ENCODE measurements at places on chromosomes 11 and 22. TPM values are rescaled to one million over a fixed set of nuclear protein-coding genes. Genes with fewer than 3 reads are reported as not detected.

DNA sequence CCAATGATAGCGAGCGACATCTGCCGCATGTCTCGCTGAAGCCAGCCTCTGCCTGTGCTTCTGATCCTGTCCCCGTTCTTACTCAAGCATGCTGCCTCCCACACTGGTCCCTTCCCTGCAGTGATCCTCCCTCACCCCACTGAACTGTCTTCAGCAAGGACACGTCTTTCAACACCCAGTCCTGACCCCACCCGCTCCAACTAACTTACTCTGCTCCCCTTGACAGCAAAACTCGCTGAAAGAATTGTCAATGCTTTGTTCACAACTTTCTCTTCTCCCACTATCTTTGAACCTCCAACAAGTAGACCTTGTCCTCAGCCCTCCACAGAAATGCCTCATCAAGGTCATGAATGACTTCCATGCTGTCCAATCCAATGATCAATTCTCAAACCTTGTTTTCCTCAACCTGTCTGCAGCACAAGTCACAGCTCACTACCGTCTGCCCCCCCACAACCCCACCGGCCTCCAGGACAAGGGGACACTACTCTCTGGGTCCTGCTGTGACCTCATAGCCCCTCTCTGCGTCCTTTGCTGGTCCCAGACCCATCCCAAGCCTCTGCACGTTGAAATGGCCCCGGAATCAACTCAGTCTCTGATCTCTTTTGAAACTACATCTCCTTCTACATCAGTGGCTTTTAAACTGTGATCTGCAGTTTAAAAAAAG lies 108.0 kb downstream of the MICAL3 start:
- H3K27ac ChIP-seq = no peak overlapping the region
- no peaks in the 10 kb centered on the region for H3K36me3 ChIP-seq
- peaks cover 17% of the 10 kb centered on the region for H3K4me1 ChIP-seq
- no peak overlapping the region for H3K4me3 ChIP-seq
- no peaks in the 10 kb centered on the region for H3K27me3 ChIP-seq

DNA sequence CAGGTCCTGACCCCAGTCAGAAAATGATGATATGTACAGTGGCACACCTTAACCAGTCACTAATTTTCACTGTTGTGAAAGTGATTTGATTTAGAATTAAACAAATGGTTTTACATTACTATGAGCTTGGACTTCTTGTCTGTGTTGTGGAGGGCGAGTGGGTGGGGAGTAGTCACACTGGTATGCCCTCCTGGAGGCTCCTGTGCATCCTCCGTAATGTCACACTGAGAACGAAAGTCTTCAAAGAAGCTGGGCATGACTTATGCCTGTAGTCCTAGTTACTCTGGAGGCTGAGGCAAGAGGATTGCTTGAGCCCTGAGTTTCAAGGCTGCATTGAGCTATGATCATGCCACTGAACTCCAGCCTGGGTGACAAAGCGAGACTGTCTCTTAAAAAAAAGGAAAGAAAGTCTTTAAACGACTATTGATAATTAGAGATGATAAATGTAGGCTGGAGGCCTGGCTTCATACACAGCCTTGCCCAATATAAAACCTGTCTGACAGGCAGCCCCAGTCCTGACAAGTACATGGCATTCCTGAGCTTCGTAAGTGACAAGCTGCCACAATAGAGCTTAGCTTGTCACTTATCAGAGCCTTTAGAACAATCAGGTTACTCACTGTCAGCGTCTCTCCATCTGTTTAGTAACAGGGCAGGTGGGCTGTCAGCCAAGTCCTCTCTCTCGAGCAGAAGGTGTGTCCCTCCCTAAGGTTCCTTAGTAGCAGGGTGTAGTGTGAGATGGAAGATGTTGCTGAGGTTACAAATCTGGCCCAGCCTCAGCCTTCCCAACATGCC lies 5.0 kb upstream of the LIMK2 start:
- no peaks in the 10 kb centered on the region for H3K36me3 ChIP-seq
- no peak overlapping the region for H3K4me3 ChIP-seq
- no peak overlapping the region for H3K27ac ChIP-seq
- no peaks in the 10 kb centered on the region for H3K27me3 ChIP-seq

The TPCN2 gene
- polyA plus RNA-seq = 12.4 TPM

The RAB1B gene
- polyA plus RNA-seq = 132 TPM

DNA sequence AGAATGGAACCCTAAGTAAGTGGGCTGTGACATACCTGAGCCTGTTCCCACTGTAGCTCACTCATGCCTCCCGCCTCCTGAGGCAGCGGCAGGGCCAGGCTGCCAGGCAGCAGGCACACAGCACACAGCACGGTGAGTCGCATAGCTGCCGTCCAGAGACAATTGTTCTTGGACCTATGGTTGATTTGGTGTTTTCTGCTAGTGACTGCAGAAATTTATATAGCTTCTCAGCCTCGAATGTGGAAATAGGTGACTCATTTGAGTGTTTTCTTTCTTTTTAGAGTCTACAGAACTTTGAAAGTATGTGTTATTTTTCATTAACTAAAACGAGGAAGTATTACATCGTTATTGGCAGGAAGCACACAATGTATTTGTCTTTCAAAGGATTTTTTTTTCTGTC lies at the start of gene MMP7:
Gene MMP7, minus strand, starts transcription at position 190 of the 400 bp plus-strand sequence. Its CDS starts 47 bp downstream, at position 143.
- H3K4me3 ChIP-seq = no peak within 1 kb of the TSS
- H3K27ac ChIP-seq = no peak within 1 kb of the TSS
- no peaks in the 10 kb centered on the region for H3K36me3 ChIP-seq
- no peak for DNase-seq
- H3K4me1 ChIP-seq = no peaks in the 10 kb centered on the region

The HIPK3 gene
- polyA plus RNA-seq = 28.0 TPM

GRCh38 chr11:130227373-130227772 lies 67.8 kb downstream of the ST14 start:
- H3K27ac ChIP-seq = no peak overlapping the region
- no peak for DNase-seq
- H3K4me3 ChIP-seq = no peak overlapping the region
- no peaks in the 10 kb centered on the region for H3K27me3 ChIP-seq
- H3K36me3 ChIP-seq = no peaks in the 10 kb centered on the region

DNA sequence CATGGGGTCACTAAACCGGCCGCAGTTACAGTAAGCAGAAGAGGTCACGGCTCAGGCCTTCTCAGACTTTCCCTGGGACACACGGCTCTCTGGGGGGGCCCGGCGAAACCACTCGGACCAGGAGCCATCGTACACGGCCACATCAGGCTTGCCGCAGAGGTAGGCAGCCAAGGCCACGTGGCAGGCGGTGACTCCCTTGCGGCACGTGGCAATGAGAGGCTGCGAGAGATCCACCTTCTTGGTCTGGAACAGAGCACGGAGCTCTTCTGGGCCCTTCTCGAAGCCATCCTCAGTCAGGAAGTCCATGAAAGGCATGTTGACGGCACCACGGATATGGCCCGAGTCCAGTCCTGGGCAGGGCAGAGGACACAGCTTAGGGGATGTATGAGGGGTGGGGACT lies 8.3 kb downstream of the TST start:
- H3K4me3 ChIP-seq = no peak overlapping the region
- no peaks in the 10 kb centered on the region for H3K36me3 ChIP-seq
- DNase-seq = no peak
- no peak overlapping the region for H3K27ac ChIP-seq

The TMEM45B gene
- polyA plus RNA-seq = 0.10 TPM

GRCh38 chr11:72568861-72569260 lies 105.4 kb downstream of the PDE2A start:
- no peaks in the 10 kb centered on the region for H3K27me3 ChIP-seq
- no peak for DNase-seq
- no peaks in the 10 kb centered on the region for H3K36me3 ChIP-seq
- no peaks in the 10 kb centered on the region for H3K4me1 ChIP-seq
- H3K27ac ChIP-seq = no peak overlapping the region
- H3K4me3 ChIP-seq = no peak overlapping the region

GRCh38 chr11:118168751-118169150 lies 7.7 kb downstream of the SCN2B start:
- DNase-seq = no peak
- H3K36me3 ChIP-seq = no peaks in the 10 kb centered on the region
- no peak overlapping the region for H3K27ac ChIP-seq
- H3K4me3 ChIP-seq = no peak overlapping the region
- H3K27me3 ChIP-seq = no peaks in the 10 kb centered on the region
- H3K4me1 ChIP-seq = no peaks in the 10 kb centered on the region

DNA sequence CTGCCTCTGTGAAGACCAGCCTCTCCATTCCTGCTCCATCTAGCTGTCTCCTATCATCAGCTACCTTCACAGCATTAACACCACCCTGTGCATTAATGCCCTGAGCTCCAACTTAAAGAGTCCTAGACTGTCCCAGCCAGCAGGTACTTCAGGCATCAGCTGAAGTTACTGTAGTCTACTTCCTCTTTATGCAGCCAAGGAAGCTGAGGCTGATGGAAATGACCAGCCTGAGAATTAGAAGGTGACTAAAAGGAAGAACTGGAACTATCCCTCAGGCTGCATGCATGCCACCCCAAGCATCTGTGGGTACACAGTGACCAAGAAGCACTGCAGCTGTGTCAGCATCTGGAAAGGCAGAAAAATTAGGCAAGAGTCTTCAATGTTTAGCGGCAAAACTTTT lies 28.2 kb downstream of the MS4A10 start:
- no peak overlapping the region for H3K27ac ChIP-seq
- DNase-seq = no peak
- no peaks in the 10 kb centered on the region for H3K27me3 ChIP-seq

The OR8D4 gene
- polyA plus RNA-seq = not detected

DNA sequence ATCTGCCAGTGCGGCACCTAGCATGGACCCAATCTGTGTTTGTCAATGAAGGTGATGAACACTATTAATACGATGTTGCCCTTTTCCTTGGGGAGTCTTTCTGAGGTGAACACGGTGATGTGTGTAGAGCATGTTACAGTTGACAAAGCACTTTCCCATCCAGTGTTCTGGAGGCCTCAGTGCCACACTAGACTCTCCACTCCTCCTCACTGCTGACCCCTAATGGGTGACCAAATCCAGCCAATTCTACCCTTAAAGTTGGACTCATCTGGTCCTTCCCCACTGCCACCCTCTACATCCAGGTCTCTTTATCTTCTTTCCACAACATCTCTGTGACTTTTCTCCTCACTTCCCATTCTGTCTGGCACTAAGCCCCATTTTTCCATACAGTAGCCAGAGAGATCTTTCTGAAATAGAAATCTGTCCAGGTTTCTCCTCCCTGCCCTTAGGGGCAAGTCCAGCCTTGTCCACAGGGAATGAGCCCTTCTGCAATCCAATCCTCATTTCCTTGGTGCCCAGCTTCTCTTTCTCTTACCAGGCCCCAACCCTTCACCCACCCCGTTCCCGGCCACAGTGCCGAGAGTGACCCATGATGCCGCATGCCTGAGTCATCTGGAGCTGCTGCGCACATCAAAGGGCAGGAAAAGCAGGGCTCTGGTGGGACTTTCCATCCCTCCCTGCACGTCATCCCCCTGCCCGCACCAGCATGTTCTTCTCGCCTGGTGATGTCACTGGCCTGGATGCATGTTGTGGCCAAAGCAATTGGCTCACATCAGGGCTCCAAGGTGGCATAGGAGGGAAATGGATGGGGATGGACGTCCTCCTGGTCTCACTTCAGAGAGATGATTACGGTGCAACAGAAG lies 64.2 kb downstream of the RASSF10 start:
- no peaks in the 10 kb centered on the region for H3K27me3 ChIP-seq
- no peaks in the 10 kb centered on the region for H3K36me3 ChIP-seq
- no peak overlapping the region for H3K4me3 ChIP-seq
- no peak overlapping the region for H3K27ac ChIP-seq

- no peak overlapping the region for H3K4me3 ChIP-seq
- H3K4me1 ChIP-seq = no peaks in the 10 kb centered on the region
- no peak for DNase-seq
- no peaks in the 10 kb centered on the region for H3K36me3 ChIP-seq
Observed at GRCh38 chr11:86210898-86211297, 33.7 kb upstream of the EED start.

DNA sequence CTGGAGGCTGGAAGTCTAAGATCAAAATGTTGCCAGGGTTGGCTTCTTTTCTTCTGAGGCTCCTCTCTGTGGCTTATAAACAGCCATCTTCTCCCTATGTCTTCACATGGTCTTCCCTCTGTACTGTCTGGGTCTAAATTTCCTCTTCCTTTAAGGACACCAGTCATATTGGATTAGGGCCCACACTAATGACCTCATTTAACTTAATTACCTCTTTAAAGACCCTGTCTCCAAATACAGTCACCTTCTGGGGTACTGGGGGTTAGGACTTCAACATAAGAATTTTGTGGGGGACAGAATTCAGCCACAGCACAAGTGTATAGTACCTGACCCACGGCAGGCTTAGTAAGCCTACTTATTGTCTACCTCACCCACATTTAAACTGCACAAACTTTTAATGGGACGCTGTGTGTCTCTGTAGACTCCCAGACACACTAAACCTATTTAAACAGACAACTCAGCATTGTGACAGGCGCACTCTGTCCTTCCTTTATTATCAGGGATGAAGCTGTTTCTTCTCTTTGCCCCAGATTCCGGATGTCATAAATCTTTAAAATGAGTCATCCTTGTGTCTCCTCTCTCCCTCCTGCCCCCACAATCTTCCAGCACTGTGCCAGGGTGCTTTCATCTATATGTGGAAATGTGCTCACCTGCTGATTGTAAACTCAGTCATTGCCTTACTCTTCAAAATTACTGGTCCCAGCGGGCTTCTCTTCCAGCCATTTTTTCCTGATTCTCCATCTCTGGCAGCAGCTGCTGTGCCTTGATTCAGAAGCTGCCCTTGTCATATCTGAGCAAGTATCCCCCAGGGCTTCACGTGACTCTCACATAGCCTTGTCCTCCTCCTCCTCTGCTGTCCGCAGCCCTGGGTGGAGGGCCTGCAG lies 5.4 kb upstream of the MAPK8IP1 start:
- DNase-seq = no peak
- no peaks in the 10 kb centered on the region for H3K27me3 ChIP-seq
- no peaks in the 10 kb centered on the region for H3K36me3 ChIP-seq
- H3K4me3 ChIP-seq = no peak overlapping the region
- H3K4me1 ChIP-seq = no peaks in the 10 kb centered on the region

DNA sequence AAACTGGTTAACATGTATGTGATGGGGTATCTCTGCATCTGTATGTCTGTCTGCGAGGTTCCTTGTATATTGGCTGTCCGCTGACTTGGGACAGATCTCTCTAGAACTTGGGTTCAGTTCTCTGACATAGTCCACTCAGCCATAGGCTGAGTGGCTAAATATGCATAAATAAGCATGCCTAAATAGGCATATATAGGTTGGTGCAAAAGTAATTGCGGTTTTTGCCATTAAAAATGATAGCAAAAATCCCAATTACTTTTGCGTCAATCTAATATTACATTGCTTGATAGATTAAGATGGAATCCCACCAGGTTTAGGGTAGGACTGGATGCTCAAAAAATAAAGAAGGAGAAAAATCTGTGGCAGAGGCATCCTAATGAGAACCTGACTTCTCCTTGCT lies 8.8 kb downstream of the LRRC55 start:
- H3K27ac ChIP-seq = no peak overlapping the region
- H3K27me3 ChIP-seq = no peaks in the 10 kb centered on the region
- no peaks in the 10 kb centered on the region for H3K4me1 ChIP-seq
- no peaks in the 10 kb centered on the region for H3K36me3 ChIP-seq
- no peak for DNase-seq

The DUSP18 gene
- polyA plus RNA-seq = 5.9 TPM

The MEN1 gene
- polyA plus RNA-seq = 14.4 TPM

GRCh38 chr11:16611401-16611921 lies 127.0 kb upstream of the C11orf58 start:
- H3K4me1 ChIP-seq = peaks cover 4% of the 10 kb centered on the region
- H3K4me3 ChIP-seq = no peak overlapping the region
- H3K27me3 ChIP-seq = no peaks in the 10 kb centered on the region

GRCh38 chr11:66986178-66986545 lies 11.1 kb downstream of the C11orf86 start:
- no peaks in the 10 kb centered on the region for H3K36me3 ChIP-seq
- no peak overlapping the region for H3K4me3 ChIP-seq
- no peak for DNase-seq
- no peaks in the 10 kb centered on the region for H3K27me3 ChIP-seq

GRCh38 chr11:46570790-46571398 lies 22.9 kb downstream of the AMBRA1 start:
- H3K27me3 ChIP-seq = no peaks in the 10 kb centered on the region
- no peak overlapping the region for H3K4me3 ChIP-seq
- no peak overlapping the region for H3K27ac ChIP-seq
- H3K4me1 ChIP-seq = peaks cover 1% of the 10 kb centered on the region

All from ovary (tissue), 10 donors.